ENCODE measurements at places on chromosomes 12 and 14.

DNA sequence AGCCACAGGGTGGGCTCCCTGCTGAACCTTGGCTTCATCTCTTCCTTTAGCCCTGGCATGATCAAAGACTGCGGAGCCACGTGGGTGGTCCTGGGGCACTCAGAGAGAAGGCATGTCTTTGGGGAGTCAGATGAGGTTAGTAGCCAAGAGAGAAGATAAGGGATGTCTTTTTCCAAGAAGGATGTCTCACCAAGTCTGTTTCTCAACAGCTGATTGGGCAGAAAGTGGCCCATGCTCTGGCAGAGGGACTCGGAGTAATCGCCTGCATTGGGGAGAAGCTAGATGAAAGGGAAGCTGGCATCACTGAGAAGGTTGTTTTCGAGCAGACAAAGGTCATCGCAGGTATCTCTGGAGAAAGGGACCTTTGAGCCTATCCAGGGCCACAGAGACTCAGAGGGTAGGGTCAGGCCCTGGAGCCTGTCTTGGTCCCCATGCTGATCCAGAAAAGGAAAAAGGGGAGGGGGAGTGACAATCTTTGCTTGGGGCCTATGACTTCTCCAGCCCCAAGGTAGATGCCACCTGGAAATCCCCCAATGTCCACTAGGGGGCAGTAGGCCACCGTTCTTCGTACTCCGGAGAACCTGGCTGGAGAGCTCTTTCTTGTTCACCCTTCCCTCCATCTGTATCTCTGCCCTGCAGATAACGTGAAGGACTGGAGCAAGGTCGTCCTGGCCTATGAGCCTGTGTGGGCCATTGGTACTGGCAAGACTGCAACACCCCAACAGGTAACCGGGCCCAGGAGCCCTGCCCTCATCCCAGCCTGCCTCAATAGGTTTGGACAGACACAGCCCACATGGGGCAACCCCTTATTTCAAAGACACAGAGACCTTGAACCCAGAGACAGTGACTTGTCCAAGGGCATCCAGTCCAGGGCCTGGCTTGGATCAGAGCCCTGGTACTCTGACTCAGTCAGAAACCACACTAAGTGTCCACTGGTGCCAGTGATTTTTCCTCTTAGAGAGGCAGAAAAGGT, 2.0 kb downstream of the TPI1 start:
- DNase-seq, result peak; percentile 73

GRCh38 chr14:61927520-61927919, 165.3 kb downstream of the SNAPC1 start:
- DNase-seq, result no peak

GRCh38 chr12:65529771-65530435, 251.4 kb downstream of the MSRB3 start:
- DNase-seq, result no peak

GRCh38 chr12:50103767-50104321, at the start of gene GPD1:
TSS of gene GPD1 (plus strand) at chr12:50104008. CDS start at chr12:50104051, 43 bp downstream.
- no peak for DNase-seq

- DNase-seq, result no peak
Observed at GRCh38 chr14:92258934-92259333, 64.0 kb upstream of the SLC24A4 start.

DNA sequence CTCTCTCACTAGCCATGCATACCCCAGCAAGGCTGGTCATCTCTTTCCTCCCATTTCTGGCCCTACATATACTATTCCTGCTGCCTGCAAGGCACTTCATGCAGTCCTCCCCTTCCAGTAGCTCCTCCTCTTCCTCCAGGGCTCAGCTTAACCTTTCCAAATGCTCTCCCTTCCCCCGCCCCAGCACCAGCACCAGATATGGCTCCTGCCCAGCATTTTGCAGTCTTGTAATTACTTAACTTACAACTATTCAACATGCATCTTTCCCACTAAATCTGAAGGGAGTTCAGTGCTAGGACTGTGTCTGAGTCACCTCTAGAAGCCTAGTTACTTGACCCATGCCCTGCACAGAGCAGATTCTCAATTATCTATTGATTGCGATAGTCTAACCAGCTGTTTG, 1.8 kb upstream of the FBXO21 start:
- no peak for DNase-seq

GRCh38 chr14:58298477-58299400, at the start of gene ARID4A:
TSS of gene ARID4A (plus strand) at chr14:58298555. CDS start at chr14:58299855, 1,300 bp downstream.
- peak; percentile 61 for DNase-seq

DNA sequence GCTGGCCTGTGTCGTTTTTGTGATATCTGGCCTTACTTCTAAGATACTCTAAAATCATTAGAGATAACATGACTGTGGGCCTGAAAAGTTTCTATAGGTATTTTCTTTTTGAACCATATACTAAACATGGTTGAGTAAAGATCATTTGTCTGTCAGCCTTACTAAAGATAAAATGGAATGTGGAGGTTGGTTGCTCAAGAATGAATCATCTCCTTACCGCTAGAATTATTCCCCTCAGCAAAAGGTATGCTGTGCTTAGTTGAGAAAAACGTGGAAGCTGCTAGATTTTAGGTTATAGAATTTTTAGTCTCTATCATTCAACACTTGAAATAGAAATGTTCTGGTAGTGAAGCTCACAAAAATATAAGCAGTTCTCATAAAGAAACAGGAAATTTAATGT, 407.3 kb downstream of the AEBP2 start:
- DNase-seq, result no peak

- DNase-seq, result peak; percentile 70
Observed at GRCh38 chr12:124767066-124767821, 96.4 kb downstream of the SCARB1 start.

GRCh38 chr14:82855912-82856391, 1322.3 kb upstream of the SEL1L start:
- DNase-seq, result no peak

DNA sequence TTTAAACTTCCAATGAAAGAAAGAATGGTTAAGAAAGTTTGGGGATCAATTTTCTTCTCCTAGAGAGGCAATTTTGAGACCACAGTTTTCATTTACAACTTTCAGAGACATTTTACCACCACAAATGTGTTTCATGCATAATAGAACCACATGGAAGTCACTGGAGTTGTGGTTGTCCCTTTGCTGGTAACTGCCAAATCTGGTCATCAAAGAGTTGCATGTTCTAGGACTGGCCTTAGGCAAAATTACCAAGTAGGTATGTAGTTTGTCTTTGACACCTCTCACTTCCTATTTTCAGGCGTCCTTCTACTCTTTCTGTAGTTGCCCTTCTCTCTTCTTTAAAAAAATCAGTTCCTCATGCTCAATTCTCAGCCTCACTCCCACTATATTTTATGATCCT, 54.3 kb upstream of the TMX1 start:
- no peak for DNase-seq

DNA sequence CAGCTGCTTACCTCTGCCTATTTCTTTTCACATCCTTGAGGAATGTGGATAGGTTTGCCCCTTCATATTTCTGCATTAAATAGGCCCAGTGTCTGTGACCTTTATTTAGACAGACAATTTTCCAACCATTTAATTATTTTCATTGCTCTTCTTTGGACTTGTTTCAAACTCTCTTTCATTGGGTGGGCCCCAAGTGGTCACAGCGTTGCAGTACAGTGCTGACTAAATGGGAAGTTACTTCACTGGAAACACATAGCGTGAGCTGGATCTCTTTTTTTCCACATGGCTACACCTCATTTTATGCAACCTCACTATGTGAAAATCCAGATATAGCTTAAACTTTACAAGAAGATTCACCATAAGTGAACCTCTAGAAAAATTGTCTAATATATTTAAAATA, 438.9 kb downstream of the ADAMTS20 start:
- no peak for DNase-seq

DNA sequence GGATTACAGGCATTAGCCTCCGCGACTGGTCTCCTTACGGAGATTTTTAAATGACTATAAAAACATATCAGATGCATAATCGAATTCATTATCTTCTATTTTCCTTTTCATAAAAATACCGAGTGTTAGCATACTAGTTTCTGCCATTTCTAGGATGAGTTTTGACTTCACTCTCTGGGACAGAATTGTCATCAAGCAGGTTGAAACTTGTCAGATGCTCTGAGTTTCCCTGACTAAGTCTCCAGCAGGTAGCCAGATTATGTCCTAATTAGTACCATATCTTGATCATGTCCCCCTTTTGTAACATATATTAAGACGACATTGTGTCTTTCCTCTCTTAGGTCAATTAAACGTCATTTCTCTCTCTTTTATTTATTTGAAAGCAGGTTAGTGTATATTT, 103.5 kb upstream of the RASSF8 start:
- no peak for DNase-seq

- DNase-seq, result peak; percentile 58
Observed at GRCh38 chr14:20610002-20610765, 19.0 kb upstream of the RNASE12 start.

DNA sequence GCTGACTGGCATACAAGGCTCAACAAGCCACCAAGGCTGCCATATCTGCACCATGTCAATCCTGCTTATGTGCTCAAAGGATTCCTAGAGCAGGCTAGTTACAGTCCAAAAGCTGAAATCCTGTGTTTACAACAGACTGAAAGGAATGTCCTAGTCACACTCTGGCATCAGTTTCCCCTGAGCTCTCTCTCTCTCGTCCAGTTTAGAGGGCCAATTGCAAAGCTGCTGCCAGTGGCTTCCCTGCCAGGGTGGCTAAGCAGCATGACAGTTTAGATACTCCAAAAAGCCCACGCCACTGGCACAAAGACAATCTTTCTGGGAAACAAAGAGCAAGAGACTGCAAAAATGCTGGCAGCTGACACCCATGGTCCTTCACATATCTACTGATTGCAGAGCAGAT, 392.1 kb downstream of the RPS29 start:
- no peak for DNase-seq

- no peak for DNase-seq
Observed at GRCh38 chr12:4293299-4293965, 19.9 kb downstream of the CCND2 start.

DNA sequence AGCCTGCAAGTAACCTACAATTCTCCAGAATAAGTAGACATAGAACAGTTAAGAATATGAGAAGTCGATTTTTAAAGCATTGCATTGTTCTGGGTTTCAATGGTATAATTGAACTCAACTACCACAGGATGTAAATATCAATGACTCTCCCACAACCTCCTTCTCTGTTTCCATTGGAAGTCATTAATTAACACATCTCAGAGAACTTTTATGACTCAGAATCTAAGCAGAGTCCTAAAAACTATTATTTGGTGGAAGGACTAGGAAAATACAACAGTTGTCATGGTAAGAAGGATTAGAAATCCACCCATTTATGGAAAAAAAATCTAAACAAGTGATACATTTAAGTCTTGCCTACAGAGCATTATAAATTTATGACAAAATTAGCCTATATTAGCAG, 21.1 kb upstream of the CPNE8 start:
- DNase-seq, result no peak

DNA sequence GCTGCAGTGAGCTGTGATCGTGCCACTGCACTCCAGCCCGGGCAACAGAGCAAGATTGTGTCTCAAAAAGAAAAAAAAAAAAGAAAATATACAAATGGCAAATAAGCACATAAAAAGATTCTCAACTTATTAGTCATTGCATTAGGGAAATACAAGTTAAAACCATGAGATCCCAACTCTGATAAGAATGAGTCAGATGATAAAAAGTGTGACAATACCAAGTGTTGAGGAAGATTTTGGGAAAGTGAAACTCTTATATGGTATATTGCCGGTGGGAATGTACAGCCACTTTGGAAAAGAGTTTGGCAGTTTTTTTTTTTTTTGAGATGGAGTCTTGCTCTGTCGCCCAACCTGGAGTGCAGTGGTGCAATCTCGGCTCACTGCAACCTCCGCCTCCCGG, 7.6 kb upstream of the PRPF40B start:
- no peak for DNase-seq

- DNase-seq, result no peak
Observed at GRCh38 chr12:32446316-32447119, 47.2 kb downstream of the FGD4 start.

DNA sequence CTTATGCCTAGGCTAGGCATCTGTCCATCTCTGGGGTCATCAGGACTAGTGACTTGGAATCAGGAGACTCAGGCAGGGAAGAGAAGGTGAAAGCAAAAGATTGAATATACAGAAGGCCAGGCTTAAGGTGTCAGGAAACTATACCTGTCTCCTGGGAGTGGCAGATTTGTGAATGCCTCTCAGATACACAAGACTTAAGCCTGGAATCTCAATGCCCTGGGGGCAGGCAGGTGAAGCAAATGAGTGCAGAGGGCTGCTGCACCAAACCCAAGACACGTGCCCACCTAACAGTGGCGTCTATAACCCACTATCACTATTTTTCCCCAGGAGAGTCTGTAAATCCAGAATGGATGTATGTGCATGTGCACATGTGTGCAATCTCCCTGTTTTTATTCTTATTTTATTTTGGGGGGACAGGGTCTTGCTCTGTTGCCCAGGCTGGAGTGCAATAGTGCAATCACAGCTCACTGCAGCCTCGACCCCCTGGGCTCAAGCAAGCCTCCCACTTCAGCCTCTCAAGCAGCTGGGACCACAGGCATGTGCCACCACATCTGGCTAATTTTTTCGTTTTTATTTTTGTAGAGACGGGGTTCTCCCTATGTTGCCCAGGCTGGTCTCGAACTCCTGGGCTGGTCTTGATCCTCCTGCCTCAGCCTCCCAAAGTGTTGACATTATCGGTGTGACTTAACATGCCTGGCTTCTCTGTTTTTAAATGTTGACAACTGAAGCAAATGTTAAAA, 31.9 kb upstream of the FOS start:
- DNase-seq, result no peak

- no peak for DNase-seq
Observed at GRCh38 chr12:47995981-47996401, 8.3 kb downstream of the COL2A1 start.

DNA sequence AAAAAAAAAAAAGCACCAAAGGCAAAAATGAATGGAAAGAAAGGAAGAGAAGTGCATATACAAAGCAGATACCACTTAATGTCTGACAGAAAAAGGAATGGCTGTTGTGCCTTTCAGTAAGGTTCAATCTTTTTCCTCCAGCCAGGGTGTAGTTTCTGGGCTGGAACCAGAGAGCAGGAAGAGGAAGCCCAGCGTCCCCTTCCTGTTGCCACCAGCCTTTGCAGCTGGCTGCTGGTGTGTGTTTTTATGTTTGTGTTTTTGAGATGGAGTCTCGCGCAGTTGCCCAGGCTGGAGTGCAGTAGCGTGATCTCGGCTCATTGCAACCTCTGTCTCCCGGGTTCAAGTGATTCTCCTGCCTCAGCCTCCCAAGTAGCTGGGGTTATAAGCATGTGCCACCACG, 64.6 kb upstream of the LTA4H start:
- no peak for DNase-seq

DNA sequence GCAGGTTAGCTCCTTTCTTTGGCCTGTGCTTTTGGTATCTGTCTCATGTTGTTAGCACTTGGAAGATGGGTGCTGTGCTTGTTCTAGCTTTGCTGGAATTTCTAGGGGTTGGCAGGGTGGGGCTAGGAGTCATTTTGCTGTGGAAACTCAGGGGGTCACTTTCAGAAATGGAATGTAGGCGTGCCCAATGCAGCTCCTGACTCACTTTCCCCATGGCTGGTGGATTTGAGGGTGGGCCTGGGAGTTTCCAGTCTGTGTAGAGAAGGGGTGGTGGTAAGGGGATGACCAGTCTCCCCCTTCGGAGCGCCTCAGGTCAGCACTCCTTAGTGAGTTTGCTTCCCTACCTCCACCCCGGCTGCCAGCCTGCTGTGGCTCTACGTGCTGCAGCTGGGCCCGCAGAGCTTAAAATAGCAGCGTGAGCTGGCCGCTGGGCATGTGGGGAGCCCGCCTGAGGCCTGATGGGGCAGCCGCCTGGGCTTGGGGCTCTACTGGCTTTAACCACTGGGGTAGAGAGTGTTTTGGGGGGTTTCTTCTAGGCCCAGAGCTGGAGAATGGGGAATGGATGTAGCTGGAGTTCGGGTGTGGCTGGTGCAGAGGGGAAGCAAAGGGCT, 108.2 kb downstream of the TSPAN9 start:
- no peak for DNase-seq

- no peak for DNase-seq
Observed at GRCh38 chr12:108750526-108750925, 19.2 kb upstream of the CORO1C start.
